ENCODE measurements at places on chromosomes 5 and 9.

GRCh38 chr5:119037496-119038215 is 33.2 kb upstream of the DMXL1 start:
- no peak for DNase-seq

- DNase-seq: no peak
Observed at GRCh38 chr5:9562141-9562540, 16.3 kb upstream of the SEMA5A start.

GRCh38 chr5:122565331-122565730 is 209.5 kb upstream of the SNX2 start:
- no peak for DNase-seq

DNA sequence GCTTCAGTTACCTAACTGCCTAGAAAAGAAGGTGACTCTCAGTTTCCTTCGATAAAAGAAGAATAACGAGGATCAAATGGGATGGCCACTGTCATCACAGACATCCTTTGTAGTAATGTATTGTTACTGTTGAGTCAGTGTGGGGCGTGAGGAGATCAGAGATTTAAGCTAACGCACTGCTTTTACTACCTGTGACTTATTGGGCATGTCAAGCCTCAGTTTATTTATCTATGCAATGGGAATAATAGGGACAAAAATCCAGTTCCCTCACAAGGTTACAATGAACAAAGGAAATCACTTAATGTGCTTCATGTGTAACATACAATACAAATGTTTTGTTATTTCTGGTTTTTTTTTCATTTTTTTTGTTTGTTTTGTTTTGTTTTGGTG is 255 bp upstream of the TRPM6 start:
- no peak for DNase-seq

DNA sequence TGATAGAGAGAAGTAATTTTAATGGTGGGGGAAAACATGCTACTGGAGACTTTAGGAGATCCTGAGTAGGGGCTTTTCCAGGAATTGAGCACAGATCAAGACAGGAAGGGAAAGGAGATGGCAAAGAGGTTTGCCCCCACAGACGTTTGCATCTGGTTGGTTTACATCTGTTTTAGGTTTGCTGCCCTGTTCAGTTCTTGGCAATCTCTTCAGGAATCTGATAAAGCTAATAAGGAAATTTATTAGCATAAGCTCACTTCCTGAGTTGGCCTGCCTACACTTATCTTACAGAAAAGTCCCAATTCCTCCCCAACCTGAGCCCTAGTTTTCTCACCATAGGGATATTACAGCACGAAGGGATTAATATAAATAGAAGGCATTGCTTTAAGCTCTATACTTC is 3.4 kb upstream of the CFAP95 start:
- no peak for DNase-seq
